ENCODE measurements at places on chromosomes 6 and 20.

GRCh38 chr6:146898069-146898887 lies 299.5 kb downstream of the ADGB start:
- no peak for DNase-seq

DNA sequence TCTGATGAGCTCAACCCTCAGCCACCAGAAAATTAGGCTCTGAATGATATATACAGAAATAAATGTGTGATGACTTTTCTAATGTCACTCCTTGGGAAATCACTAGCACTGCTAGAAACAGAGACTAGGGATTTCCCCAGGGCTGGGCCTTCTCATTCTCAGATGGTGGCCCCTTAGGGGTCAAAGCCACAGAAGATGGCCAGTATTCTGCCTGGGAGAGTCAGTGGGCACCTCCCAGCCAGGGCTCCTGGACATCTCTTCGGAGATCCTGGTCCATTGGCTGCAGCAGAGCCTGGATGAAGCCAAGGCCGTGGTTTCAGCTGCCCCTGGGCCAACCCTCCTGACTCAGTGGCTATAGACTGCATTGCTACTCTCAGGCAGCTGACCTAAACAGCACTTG lies 276.9 kb upstream of the SUPT3H start:
- no peak for DNase-seq

GRCh38 chr6:16437984-16438383 lies 199.6 kb downstream of the GMPR start:
- DNase-seq = no peak

DNA sequence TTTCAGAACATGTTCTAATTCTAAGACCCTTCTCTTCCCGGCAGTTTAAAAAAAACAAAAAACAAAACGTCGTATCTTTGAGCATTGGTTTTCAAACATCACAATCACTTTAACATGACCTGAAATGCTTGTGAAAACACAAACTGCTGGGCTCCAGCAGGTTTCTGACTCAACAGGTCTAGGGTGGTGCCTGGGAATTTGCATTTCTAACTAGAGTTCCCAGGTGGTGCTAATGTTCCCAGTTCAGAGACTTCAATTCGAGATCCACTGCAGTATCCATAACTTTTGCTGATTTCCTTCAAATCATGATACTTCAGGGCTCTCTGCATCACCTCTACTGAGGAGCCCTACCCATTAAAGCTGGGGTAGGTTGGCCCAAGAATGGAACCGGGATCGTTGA lies 850 bp upstream of the SMPDL3A start:
- DNase-seq = no peak

- DNase-seq = no peak
Observed at GRCh38 chr6:43924222-43924702, 154.3 kb downstream of the VEGFA start.

- DNase-seq = no peak
Observed at GRCh38 chr6:28545955-28546354, 20.3 kb downstream of the GPX5 start.

DNA sequence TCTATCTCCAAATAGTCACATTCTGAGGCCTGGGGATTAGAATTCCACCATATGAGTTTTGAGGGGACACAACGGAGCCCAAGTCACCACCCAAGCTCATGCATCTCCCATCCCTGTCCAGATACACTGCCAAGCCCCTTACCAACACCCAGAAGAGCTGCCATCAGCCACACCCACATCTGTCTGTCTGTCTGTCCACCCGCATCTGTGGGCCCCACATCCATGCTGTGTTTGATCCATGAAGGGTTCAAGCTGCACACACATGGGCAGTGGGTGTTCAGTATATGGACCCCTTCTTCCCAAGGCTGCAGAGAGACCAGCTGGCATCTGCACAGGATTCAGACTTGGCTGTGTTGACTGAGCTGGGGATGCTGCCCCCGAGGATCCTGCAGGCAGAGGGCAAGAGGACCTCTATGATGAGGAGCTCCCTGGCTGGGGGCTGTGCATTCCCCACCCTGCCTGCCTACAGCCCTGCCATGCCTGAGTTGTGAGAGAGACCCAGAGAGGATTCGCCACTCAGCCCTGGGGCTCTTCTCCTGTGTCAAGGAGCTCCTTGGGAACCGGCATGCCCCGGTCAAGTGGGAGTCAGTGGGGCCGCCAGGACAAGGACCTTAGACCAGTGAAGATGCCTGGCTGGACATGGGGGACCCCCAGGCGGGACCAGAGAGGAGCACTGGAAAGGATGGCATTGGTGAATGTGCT lies 206.4 kb downstream of the SYNDIG1 start:
- no peak for DNase-seq

- no peak for DNase-seq
Observed at GRCh38 chr6:17998003-17998402, 10.6 kb upstream of the KIF13A start.

GRCh38 chr6:162178666-162179065 lies 548.9 kb downstream of the PRKN start:
- no peak for DNase-seq

DNA sequence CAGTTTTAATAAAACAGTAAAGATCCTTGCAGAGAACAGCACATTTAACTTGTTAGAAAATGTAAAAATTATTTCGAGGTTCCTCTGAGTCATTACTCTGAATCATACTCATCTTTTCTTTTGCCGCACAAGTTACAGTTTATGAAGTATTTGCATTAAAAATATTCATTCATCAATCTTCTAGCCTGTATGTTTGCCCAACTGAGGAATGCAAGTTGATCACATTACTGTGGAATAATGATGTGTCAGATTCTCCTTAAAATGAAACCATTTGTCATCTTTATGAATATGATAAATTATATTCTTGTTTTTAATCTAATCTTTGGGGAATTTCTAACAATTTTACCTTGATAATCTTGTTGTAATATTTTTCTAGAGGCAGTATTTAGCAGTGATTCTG lies 340.4 kb upstream of the OPRM1 start:
- DNase-seq = no peak
